ENCODE measurements at places on chromosomes 16 and 17. TPM values are rescaled to one million over a fixed set of nuclear protein-coding genes. Genes with fewer than 3 reads are reported as not detected.

SRSF2 gene
- total RNA-seq, result 161 TPM

FOXJ1 gene
- total RNA-seq, result not detected

VMO1 gene
- 0.77 TPM for total RNA-seq

BCL7C gene
- 33.9 TPM for total RNA-seq

NPIPA8 gene
- total RNA-seq, result 25.0 TPM

DUS1L gene
- total RNA-seq, result 116 TPM

MYL11 gene
- 1.2 TPM for total RNA-seq

RNPS1 gene
- total RNA-seq, result 247 TPM

SUZ12 gene
- total RNA-seq, result 30.4 TPM

SDK2 gene
- total RNA-seq, result not detected

HSPB9 gene
- total RNA-seq, result not detected

SLC46A1 gene
- total RNA-seq, result 18.4 TPM

DPEP3 gene
- total RNA-seq, result not detected

ZG16 gene
- total RNA-seq, result not detected

BIRC5 gene
- total RNA-seq, result 24.6 TPM

TLCD2 gene
- total RNA-seq, result 2.5 TPM

TMEM114 gene
- total RNA-seq, result not detected

PPL gene
- total RNA-seq, result 50.1 TPM

CD300E gene
- not detected for total RNA-seq

KRTAP4-4 gene
- total RNA-seq, result not detected

CD300A gene
- total RNA-seq, result not detected

DCTN5 gene
- 66.6 TPM for total RNA-seq

ALDOC gene
- total RNA-seq, result 2.4 TPM

CHCT1 gene
- not detected for total RNA-seq

KCTD2 gene
- 12.8 TPM for total RNA-seq

KRTAP1-5 gene
- total RNA-seq, result not detected

KRT31 gene
- not detected for total RNA-seq

ACSM2A gene
- not detected for total RNA-seq

FZD2 gene
- total RNA-seq, result 10.1 TPM

NOS2 gene
- not detected for total RNA-seq

CCL5 gene
- not detected for total RNA-seq

RHBDL3 gene
- not detected for total RNA-seq

ADORA2B gene
- total RNA-seq, result 26.0 TPM

Data from MCF 10A (cell line).